ENCODE measurements at places on chromosomes 4 and X.

GRCh38 chrX:102546828-102547493, 30.4 kb upstream of the TMSB15A start:
- peak; percentile 5 for DNase-seq

- no peak for DNase-seq
Measured at GRCh38 chr4:99323756-99324155, 2.6 kb upstream of the ADH1B start.

DNA sequence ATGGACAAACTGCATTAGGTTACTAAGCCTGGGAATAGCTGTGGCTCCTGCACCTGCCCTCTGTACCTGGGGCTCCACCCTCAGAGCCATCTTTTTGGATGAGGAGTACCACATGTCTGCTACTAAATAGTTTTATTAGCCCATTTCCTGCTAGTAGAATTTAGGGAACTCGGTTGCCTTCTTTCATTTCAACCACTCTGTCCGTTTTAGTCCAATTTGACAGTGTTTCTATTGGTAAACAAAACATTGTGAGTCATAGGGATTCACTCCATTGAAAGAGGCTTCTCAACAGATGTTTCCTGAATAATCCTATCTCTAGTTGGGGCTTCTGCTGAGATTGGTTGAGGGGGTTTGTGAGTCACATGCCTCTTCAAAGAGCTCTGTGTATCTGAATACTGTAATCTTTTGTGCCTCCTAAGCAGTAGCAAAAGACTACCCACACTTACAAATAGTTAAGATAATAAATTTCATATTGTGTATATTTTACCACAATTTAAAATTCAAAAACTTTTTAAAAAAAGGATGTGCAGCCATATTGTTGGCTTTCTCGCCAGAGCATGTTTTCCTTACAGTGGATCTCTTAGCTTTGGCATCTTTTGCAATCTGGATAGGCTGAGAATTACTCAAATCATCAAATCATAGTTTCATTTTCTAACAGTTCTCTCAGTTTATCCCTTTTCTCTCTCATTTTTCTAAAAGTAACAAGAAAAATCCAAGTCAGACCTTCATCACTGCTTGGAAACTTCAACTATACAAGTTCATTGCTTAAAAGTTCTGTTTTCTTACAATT, 9.9 kb downstream of the FAM200B start:
- no peak for DNase-seq

DNA sequence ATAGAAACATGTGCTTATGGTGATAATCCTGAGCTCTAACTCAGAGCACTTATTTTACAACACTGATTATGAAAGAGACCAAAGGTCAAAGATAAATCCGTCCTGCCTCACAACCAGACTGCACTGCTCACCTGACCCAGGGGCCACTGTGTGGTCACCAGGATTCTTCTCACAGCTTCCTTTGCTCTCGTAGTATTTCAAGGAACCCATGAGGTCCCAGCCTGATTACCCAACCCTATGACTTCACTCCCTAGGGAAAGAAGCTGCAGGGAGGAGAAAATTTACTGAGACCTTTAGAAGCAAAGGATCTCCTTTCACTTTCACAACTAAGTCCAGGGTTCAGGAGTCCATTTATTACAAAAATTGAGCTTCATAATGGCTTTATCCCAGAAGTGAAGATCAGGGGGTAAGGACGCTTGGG, 9.6 kb downstream of the SLC25A5 start:
- no peak for DNase-seq

GRCh38 chr4:7002336-7002735, 40.8 kb upstream of the TADA2B start:
- DNase-seq, result no peak

- DNase-seq, result no peak
Measured at GRCh38 chr4:81335122-81335912, 120.3 kb upstream of the PRKG2 start.

DNA sequence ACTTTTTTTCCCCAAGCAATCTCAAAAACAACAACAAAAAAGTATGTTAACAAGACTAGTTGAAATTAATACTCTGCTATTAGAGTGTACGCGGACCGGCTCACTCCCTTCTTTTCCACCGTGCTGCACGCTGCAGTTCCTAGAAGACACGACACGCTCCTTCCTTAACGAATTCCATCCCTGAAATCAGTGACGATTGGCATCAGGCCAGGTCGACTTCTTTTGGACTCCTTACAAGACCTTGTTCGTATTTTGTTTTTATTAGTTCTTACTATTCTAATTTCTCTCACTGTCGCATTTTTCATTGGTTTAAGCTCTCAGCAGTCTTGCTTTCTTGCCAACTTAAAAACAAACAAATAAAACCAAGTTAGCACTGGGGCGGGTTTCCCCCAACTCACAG, 175.8 kb upstream of the PITX2 start:
- DNase-seq, result no peak

DNA sequence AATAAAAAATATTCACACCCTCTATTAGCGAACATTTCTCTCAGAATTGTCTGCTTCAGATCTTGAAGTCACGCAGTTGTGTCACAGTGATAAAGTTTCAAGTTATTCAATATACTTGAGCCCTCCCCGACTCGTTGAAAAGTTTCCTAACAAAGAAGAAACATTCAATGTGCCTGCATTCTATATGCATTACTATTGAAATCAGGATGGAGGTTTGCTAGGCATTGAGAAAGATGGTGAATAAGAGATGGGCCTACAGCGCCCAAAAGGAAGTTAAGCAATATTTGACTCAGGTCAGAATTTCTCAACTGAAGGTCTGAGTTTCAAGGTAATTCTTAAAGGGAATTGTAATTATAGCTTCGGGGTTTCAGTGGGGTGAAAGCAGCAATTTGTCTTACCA, 6.1 kb downstream of the TCEANC start:
- no peak for DNase-seq

- DNase-seq, result no peak
Measured at GRCh38 chr4:143411527-143412419, 75.1 kb downstream of the GAB1 start.

DNA sequence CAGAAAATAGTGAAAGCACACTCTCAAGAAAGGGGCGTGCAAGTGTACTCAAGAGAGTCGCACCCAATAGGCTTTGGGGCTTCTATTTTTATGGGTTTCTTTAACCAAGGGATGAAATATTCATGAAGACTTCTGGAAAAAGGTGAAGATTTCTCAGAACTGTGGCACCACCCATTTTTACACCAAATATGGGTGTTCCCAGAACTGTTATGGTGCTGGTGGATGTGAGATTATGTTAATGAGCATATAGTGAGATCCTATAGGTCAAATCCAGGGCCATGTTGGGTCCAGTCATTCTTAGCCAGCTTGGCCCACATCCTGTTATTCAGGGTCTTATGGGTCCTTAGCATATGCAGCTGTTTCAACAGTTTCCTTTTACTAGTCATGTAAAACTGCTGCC, 61.0 kb upstream of the SMIM10 start:
- DNase-seq, result no peak

DNA sequence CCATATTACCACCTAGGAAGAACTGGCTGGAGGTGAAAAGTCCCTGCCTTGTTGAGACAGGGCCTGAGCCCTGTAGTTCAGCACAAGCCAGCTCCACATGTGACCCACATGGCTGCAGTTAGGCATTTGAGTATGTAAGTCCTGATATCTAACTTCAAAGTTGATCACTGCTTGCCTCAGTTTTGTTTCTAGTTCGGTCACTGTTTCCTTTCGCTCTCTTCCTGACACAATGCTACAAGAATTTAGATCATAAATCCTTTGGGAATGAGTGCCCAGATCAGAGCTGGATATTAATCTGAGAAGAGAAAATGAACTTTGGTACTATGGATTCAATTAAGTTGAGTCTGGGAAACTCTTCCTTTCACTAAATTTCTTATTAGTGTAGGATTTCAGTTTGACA, 48.4 kb downstream of the AKAP4 start:
- DNase-seq, result no peak

DNA sequence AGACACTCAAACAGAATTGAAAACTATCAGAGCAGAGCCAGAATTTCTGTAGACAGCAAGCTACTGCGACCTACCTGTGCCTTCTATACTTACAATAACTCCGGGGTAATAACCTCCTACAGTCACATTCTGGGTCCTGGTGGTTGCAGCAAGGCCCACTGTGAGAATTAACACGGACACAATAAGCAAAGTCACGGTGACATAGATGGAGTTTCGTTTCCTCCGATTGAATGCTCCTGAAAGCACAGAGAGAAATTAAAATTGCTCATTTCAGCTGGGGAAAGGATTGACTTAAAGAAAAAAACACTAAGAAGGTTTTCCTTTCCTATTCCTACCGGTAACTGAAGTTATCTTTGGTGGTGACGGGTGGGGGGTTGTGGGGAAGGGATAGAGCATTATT, 7.0 kb downstream of the TMEM255A start:
- no peak for DNase-seq

GRCh38 chrX:86066998-86067397, 19.6 kb upstream of the CHM start:
- no peak for DNase-seq

DNA sequence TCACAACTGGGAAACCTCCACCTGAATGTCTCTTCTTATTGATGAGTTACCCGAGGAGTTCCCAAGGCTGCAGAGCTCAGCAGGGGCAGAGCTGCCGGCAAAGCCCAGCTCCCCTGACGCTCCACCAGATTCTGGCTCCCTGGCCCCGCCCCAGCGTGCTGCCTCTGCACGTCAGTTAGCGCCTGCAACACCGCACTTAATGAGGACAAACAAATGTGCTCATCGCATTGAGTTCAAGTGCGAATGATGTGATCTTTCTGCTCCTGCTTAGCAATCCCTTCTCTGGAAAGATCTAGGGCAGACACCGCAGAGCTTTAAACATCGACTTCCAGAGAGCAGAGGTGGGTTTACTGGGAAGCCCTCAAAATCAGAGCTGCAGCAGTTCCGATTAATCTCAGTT, 55.5 kb upstream of the FBXW7 start:
- DNase-seq, result peak; percentile 12

DNA sequence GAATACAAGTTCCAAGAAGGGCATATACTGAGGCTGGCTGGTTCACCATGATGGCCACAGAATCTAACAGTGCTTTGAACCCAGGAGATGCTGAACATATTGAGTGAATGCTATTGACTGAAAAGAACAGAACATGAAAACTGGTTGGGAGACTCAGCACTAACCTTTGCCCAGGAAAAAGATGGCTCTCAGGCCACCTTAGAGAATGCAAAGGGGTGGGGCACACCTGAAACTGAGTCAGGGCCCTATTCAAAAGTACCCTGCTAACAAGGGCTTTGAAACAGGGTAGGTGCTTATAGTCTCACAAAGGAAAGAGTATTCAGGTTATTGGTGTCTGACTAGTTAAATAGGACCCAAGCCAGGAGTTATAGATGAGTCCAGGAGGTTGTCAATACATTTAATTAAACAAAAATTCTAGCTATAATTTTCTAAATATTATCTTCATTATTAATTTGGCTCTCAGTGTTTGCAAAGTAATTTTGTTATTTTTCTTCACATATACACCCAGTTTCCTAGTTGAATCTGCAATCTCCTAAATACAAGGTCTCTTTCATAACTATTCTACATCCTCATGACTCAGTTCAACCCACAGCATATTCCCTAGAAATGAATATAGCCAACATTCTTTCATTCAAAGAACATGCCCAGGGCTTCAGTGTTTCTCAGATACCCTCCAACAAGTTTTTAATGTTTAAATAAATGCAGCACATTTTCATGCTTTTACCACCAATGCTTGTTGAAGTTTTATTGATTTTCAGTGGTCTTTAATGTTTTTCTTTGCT, 144.2 kb upstream of the RAPGEF2 start:
- no peak for DNase-seq

DNA sequence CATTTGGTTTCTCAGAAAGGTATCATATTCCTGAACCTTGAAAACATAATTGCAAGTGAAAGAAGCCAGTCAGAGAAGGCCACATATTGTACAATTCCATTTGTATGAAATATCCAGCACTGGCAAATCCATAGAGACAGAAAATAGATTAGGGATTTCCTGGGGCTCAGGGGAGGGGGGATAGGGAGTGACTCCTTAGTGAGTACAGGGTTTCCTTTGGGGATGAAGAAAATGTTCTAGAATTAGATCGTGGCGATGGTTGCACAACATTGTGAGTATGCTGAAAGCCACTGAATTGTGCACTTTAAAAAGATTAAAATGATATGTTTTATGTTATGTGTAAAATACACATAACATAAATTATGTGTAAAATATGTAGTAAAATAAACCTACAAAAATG, 10.3 kb downstream of the XPNPEP2 start:
- DNase-seq, result no peak

DNA sequence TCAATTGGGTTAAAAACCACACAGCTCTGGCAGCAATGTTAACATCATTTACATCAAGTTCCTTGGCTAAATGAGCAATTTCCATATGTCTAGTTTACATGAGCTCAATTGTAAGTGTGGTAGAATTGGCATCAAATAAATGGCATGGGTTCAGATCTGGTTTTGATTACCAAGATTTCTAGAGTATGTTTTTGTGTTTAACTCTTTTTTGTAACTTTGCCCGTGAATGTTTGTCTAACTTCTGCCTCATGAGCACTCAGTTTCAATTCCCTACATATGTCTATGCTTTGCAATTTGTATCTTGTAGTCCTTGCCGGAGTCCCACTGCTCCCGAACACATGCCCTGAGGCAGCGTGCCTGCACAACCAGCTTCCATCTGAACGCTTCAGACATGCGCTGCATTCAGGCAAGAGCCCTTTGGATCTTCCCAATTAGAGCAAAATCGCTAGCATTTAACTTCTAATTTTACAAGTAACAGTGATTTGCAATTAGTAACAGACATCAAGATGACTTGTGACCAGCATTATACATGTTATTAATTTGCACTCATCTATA, 644.4 kb downstream of the TRIML1 start:
- no peak for DNase-seq

- no peak for DNase-seq
Measured at GRCh38 chr4:141002323-141002805, 130.9 kb downstream of the RNF150 start.

DNA sequence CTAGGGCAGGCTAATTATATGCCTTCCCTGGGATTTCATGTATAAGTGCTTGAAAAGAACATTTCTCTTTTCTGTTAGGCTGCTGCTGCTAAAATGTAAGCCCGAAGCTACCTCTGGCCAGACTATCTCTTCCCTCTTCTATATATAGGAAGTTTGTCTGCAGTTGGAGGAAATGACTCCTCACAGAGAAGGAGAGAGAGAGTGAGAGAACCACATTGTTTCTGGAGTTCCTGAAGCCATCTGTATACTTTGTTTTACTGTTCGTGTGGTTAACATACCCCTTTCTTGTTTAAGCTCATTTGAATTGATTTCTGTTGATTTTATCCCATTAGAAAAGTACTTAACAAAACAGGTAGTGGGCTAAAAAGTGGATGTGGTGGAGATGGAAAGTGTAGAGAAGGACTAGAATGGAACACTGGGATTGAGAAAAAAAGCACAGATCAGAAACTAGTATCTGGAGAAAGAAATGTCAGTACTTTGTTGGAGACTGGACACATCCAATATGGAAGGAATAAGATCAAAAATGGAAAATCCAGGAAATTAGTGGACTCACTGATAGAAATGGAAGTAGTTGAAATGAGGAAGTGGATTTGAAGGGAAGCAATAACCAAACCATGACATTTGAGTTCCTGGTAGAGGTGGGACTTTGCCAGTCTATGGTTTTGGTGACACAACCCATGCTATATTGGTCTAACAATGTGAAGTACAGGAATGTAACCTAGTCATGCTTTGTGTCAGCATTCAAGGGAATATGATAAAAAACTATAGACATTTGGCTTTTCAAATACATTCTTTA, 112.6 kb downstream of the TMA16 start:
- DNase-seq, result no peak

GRCh38 chr4:119958983-119959382, 107.7 kb downstream of the MAD2L1 start:
- DNase-seq, result no peak
